ENCODE measurements at places on chromosomes 6 and 20.

GRCh38 chr6:106138151-106138550, 52.0 kb downstream of the PRDM1 start:
- no peak for DNase-seq

DNA sequence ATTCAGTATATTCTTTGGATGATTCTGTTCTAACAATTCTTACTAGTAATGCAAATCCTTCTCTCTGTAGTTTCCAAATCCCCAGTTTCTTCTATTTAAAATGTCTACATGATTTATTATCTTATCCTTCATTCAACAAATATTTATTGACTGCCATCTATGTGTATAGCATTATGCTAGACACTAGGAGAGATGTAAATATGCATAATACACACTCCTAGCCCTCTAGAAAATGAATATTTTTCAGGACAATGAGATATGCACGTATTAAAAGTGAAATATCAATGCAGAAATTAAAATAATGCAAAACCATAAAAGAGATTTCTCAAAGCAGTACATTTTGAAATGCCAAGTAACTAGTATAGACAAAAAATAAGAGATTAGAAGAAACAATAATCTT, 293.5 kb upstream of the CNR1 start:
- DNase-seq = no peak

DNA sequence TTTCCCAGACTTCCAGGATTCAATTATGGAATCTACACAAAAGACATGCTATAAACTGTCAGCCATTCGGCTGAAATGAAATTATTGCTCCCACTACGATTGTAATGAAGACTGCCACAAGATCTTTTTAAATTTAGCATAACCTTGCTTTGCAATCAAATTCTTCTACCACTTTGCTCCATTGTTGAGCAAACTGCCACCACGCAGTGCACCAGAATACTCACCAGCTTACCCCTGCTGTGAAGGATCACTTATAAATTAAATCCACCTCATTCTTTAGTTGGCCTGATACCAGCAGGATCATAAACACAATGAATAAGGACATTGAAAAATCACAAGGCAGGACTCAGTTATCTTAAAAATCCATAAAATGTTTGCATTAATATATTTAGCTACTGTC, 151.8 kb upstream of the PRND start:
- DNase-seq = no peak

- no peak for DNase-seq
These were observed 495.2 kb downstream of the RFPL4B start for GRCh38 chr6:112842330-112842685.

DNA sequence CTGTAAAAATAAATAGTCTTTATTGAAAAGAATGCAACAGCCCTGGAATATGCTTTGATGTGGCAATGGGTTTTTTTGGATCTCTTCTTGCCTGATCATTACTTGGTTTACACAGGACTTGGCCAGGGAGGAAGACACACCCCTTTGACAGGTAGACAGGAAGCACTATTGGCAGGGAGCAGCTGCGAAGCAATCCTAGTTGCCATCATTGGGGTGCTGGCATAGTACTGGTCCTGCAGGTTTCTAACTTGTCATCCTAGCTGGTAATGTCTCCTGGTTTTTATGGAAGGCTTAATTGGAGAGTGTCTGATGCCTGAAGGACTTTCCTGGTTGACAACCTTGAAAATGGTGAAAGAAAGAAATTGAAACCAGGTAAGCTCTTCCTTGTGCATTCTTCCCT, 71.2 kb upstream of the CCN6 start:
- DNase-seq = no peak

- no peak for DNase-seq
These were observed 15.0 kb upstream of the JARID2 start for GRCh38 chr6:15230827-15231226.

DNA sequence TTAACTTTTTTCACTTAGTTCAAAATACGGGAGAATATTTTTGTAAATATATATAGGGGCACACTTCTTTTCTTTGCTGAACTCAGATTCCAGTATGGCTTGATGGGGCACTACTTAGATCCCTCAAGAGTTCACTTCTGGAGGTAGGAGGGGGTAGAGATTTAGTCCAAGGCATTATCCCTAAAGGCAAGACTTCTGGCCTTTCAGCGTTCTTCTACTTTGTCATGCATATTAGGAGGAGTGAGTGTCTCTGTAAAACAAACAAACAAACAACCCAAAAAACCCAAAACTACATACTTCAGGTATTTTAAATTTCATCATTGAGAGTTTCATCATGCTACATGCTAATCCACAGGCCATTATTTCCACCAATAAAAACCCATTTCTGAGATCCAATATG, 32.0 kb downstream of the SMPDL3A start:
- no peak for DNase-seq

GRCh38 chr6:134090591-134090990, 38.2 kb upstream of the SLC2A12 start:
- no peak for DNase-seq

- DNase-seq = no peak
These were observed 99.1 kb upstream of the KCNQ5 start for GRCh38 chr6:72522735-72523141.

- DNase-seq = peak; percentile 82
These were observed 324.1 kb upstream of the SYNCRIP start for GRCh38 chr6:85966828-85967227.

- peak; percentile 51 for DNase-seq
These were observed 42.2 kb downstream of the GFOD1 start for GRCh38 chr6:13445005-13445743.

GRCh38 chr6:3162565-3163247, 5.4 kb upstream of the TUBB2A start:
- peak; percentile 83 for DNase-seq

GRCh38 chr6:129966125-129966524, 52.3 kb upstream of the L3MBTL3 start:
- DNase-seq = no peak

GRCh38 chr6:101341926-101342325, 51.6 kb upstream of the GRIK2 start:
- DNase-seq = no peak

- DNase-seq = no peak
These were observed 28.4 kb downstream of the DPPA5 start for GRCh38 chr6:73325656-73326055.

- no peak for DNase-seq
These were observed 53.3 kb upstream of the SMLR1 start for GRCh38 chr6:130773860-130774259.

DNA sequence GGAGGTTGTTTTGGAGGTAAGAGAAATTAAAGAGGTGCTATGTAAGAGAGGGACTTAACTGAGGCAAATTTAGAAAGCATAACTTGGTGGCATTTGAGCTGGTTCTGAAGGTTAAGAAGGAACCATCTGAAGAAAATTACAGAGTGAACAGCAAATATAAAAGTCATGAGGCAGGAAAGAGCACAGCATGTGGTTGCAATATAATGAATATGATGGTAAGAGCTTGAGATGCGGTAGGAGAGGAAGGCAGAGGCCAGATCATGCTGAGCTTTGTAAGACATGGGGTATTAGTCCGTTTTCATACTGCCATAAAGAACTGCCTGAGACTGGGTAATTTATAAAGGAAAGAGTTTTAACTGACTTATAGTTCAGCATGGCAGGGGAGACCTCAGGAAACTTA, 279.1 kb downstream of the UTRN start:
- no peak for DNase-seq

- DNase-seq = no peak
These were observed 494.1 kb upstream of the ARID1B start for GRCh38 chr6:156283091-156283490.

DNA sequence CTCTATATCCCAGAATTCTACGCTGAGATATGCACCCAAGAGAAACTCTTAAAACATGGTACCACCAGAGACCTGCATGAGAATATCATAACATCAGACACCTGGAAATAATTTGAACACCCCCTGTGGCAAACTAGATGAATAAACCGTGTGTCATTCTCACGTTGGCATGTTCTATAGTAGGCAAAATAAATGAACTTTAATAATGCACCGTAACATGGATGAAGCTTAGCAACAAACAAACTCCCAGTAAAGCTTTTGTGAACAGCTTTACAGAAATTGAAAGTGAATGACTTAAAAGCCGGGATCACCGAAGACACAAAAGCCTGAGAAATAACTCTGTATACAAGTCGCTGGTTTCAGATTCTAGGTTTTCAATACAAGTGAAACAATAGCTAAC, 1166.8 kb upstream of the CITED2 start:
- no peak for DNase-seq

DNA sequence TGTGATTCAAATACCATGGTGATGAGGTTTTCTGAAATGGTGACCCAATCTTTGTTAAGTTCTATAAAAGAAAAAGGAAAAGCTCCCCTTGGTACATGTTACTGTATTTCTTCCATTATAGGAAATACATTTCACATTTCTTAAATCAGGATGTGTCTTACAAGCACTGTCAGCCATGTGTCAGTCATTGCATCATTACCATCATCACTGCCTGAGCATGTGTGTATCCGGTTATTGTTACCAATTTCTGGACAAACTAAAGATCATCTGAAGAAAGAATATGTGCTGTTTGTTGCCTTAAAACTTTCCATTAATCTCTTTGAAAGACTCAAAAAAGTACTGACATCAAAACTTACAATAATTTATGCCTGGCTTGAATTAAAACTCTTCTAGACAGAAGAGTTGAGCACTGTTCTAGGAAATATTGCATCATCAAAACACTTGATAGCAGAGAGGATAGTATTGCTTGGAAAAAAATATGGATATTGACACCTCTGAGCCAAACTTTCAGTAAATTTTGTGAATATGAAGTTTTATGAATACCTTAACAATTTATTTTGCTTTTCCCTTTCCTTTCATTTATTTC, 7.1 kb upstream of the TSPYL1 start:
- no peak for DNase-seq

DNA sequence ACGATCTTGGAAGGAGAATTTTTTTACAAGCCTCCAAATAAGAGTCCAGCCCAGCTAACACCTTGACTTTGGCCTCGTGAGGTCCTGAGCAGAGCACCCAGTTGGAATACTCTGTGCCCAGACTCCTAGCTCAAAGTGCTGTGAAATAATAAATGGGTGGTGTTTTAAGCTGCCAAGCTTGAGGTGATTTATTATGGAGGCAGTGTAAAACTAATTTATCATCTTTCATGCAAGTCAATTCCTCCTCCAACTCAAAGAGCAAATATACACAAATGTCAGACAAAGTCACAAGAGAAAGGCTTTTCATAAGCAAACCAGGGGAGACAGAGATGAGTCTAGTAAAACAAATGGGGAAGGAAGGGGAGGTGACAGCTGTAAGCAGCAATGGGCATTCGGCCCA, 12.7 kb downstream of the ABT1 start:
- no peak for DNase-seq

DNA sequence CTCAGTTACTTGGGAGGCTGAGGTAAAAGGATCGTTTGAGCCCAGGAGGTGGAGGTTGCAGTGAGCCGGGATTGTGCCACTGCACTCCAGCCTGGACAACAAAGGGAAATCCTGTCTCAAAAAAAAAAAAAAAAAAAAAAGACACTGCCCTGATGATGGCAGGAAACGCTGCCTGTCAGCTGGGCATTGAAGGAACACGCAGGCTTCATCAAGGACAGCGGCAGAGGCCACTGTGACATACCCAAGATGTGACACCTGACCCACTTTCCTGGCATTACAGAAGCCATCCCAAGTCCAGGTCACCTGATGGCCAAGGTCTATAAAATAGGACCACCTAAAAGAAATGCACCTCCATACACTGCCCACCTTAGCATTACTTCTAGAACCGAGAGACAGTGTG, 75.9 kb downstream of the RIPOR3 start:
- no peak for DNase-seq

- DNase-seq = no peak
These were observed 99.8 kb downstream of the DACT2 start for GRCh38 chr6:168219804-168220203.

DNA sequence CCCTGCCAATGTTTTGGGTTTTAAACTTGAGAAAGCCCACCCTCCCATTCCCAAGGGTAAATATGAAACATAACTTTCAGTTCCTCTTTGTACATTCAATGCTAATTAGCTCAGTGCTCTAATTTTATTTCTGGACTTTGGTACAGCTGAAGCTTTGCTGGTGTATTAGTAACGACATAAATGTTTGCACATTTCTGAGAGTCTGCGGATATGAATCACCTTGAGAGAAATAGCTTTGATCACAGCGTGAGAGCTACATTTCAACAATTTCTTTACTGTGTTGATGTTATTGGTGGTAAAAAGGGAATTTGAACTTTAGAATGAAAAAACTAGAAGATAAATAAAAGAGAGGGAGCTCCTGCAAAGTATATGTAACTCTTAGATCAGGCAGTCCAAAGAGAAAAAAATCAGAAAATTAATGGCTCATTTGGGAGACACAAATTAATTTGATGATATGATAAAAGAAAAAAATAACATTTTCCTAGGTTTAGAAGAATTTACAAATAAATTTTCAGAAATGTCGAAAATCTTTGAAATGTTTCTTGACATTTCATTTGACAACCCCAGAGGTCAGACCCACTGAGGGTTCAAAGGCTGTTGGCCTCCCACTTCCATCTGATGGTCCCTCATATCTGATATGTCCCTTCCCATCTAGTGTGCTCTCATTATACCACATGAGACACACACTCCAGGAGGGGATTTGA, 38.5 kb upstream of the CAP2 start:
- no peak for DNase-seq

DNA sequence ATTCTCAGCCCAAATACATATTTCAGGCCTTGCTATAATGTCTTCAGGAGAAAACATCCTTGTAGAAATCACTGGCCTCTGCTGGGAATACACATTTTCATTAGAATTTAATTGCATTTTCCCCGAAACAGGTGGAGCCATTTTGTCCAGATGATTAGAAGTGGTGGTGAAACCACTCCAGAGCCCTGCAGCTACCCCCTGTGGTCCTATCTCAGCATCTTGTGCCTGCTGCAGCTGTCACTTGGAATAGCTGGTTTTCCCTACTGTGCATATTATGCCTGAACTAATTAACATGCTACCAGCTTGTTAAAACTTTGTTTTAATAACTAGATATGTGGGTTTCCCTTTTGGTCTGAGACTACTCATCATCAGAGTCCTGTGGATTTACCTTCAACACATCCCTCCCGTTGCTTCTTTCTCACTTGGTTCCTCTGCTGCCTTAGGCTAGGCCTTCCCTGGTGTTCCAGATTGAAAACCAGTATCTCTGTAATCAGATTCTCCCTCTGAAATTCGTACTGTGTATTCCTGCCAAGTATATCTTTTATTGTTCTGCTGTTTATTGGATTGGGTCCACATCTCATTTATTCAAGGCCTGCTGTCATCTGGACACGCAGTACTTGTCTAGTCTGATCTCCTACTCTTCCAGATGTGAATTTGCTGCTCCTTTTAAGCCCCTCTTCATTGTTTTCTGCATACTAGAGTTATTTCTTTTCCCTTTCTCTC, 15.2 kb downstream of the DNAH8 start:
- no peak for DNase-seq
